ENCODE measurements at places on chromosomes 13 and 19.

DNA sequence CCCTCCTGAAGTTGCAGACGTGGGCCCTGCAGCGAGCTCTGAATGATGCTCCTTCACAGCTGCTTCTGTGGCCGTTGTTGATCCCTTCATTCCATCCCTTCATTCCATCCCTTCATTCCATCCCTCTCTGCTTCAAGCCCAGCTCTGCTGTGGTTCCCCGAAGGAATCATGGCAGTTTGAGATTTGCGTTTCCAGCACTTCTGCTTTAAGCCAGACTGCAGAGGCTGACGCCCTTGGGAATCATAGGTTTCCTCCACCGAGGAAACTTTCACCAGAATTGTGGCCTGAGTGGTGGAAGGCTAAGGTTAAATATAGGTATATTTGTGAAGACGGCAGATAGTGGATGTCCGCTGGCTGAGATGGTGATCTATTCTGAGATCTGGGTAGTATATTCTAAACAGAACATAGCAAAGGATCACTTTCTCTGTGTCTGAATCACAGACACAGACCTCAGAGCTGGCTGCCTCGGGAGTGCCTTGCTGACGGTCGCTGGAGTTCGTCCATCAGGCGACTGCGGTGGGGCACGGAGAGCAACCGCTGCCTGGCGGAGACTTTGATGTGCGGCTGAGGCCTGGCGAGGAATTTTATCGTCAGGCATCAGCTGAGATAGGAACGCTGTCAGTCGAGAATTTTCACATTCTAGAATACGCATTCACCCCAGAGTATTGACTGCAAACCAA is 42.8 kb upstream of the DCUN1D2 start:
- no peak for DNase-seq

DNA sequence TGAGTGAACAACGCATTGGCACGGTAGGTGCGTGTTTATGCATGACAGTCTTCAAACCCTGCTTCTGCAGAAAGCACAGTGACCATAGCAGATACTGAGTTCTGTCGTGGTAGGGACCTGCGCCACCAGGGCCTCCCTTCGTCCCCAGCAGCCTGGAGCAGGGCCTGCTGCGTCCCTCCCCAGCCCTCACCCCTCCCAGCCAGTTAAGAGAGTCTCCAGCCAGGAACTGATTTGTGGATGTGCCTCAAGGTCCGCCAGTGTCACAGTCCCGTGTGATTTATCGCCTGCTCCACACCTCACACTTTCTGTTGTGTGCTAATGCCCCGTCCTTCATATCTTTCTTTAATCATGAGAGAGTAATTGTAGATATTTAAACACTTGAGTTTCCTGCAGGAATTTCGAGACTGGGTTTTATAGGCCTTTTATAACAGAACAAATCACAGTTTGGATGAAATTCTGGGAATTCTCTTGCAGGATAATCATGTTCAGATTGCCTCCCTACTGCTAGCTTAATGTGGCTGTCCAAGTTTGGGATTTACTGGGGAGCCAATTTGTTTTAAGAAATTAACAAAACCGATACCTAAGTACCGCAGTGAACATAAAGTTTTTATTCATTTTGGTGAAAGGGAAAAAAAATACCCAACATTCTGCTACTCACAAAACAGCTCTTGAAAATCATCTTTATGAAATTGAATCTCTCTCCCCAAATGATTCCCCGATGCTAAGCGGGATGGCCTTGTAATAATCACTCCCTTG is 438.6 kb downstream of the TSHZ3 start:
- no peak for DNase-seq

DNA sequence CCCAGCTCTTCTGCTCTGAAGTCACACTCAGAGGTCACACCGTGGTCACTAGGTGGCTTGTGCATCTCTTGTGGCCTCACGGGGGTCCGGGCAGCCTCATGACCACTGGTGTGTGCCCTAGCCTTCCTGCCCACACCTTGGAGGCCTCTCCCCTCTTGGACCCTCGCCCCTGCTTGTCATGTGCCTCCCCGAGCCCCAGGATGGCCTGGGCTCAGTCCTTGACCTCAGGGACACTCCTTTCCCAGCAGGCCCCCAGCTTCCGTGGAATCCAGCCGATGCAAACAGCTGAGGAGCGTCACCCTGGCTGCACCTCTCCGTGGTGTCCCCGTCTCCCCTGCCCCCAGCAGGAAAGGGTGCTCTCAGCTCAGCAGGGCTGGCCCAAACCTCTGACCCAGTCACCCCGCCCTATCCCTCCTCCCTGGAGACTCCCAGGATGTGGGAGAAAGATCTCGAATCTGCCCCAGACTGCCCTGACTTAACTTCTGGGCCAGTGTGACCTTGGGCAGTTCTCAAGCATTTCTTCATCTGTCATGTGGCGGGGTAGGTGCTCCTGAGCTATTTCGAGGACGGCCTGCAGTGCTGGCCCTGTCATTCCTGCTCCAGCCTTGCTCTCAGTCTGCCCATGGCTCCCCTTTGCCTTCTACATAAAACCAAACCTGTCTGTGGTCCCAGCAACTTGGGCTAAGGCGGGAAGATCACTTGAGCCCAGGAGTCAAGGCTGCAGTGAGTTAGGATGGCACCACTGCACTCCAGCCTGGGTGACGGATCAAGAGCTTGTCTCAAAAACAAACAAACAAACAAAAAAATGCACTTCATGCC is 4.6 kb upstream of the SLC25A42 start:
- DNase-seq = no peak

DNA sequence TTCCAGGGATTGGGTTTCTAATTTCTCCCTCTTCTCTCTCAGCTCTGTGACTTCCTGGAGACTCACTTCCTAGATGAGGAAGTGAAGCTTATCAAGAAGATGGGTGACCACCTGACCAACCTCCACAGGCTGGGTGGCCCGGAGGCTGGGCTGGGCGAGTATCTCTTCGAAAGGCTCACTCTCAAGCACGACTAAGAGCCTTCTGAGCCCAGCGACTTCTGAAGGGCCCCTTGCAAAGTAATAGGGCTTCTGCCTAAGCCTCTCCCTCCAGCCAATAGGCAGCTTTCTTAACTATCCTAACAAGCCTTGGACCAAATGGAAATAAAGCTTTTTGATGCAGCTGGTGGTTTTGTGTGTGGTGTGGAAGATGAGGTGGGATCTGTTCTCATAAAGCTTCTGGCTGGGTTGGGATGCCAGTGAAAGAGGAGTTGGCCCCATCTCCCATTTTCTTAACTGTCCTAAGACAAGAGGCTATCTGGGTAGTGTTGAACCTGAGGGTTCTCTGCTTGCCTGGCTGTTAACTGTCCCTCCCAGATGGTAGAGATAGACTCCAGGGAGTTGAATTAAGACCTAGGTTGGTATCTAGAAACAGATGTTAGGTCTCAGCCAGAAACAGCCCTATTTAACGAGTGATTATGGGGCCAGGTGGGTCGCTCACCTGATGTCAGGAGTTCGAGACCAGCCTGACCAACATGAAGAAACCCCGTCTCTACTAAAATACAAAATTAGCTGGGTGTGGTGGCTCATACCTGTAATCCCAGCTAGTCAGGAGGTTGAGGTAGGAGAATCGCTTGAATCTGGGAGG is 1.6 kb downstream of the FTL start:
- no peak for DNase-seq

DNA sequence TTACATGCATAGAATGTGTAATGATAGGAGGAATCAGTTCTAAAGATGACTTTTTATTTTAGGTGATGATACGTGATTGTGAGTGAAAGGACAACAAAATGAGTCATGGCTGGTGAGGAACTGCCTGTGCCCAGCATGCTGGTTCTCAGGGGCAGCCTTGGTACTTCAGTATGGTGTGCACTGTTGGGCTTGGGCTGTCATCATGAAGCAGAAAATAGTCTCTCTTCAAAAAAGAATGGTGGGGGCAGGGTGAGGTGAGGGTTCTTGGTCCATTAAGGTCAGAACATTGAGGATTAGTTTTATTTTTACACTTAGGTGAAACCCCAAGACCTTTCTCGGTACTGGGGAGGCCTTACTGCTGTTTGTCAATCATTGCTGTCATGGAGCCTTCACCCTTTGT is 309.5 kb downstream of the MTUS2 start:
- DNase-seq = no peak

DNA sequence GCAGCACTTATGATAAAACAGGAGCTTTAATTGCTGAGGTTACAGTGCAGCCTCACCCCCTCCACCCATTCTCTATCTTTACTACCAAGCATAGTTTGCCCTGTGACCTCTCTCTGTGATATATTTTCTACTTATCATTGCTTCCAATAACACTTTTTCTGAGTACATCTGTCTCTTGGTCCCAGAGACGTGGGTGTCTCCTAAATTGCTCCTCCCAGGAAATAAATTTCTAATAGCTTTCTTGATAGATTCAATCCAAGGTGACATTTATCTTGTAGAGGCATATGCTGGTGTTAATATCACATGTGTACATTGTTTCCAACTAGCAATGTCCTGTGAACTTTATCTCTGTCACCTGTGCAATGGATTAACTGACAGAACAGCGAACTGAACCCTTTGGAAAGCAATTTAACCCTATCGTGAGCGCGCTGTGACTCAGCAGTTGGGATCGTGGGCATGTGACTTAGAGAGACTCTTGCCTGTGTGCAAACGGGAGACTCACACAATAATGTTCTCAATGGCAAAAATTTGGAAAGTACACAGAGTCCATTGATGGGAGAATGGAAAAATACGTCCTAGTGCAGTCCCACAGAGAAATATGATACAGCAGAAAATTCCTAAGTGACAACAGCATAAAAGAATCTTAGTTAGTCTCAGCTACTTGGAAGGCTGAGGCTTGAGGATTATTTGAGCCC is 7.0 kb upstream of the MAP2K2 start:
- no peak for DNase-seq

DNA sequence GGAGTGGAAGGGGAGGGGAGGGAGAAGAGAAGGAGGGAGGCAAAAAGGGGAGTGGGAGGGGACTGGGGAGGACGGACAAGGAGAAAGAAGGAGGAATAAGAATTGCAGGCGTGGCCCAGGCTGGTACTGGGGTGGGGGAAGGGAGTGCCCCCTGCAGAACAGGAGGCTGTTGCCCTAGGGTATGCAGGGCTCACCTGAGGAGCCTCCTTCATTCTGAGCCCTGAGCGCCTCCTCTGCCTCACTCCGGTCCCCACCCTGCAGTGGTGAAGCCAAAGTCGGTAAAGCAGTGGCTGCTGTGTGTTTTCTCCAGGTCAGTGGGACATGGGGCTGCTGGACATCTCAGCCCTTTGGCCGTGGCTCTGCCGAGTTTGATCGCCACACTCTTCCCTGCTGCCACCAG is 9.1 kb upstream of the CDC16 start:
- no peak for DNase-seq

- peak; percentile 15 for DNase-seq
These were observed 82.3 kb upstream of the PDCD5 start for GRCh38 chr19:32498648-32499200.

DNA sequence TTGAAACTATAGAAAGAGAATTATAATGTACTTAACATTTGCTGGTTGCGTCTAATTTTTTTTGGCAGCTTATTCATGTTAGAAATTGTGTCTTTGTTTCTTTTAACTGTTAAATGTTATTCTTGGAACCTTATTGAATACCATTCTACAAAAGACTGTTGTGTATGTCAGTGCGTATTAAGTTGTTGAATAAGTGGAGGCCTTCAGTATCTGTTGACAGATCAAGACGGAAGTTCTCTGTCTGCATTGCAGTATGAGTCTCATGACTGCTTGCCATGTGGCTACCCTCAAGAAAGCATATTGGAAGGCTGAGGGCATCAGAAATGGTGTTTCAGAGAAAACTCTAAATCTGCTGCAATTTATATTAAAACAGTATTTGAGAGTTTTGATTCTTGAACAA is 8.5 kb downstream of the UBA2 start:
- no peak for DNase-seq

DNA sequence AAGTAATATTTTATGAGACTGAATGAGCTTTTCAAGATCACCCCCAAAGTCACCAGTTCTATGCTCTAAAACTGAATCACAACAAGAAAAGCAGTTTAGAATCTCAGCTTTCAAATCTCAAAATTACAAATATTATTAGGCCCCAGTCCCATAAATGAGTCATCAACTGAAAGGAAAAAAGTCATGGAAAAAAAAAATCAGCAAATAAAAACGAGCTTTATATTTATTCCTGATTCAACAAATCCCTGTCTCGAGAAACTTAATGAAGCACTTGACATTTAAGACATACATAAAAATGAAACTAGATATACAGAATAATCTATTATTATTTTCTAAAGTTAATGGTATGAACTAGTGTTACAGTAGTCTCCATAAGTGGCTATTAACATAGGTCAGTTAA is 203.0 kb downstream of the DIAPH3 start:
- DNase-seq = no peak
